Dermis blood vessel endothelial cell (primary cell): ENCODE measurements at places on chromosomes 6 and 20. TPM values are rescaled to one million over a fixed set of nuclear protein-coding genes. Genes with fewer than 3 reads are reported as not detected.
A peak's percentile ranks its signal among the peaks of the same experiment; 100 is the strongest.

TFAP2D gene
- not detected in 2 replicates for total RNA-seq

DNA sequence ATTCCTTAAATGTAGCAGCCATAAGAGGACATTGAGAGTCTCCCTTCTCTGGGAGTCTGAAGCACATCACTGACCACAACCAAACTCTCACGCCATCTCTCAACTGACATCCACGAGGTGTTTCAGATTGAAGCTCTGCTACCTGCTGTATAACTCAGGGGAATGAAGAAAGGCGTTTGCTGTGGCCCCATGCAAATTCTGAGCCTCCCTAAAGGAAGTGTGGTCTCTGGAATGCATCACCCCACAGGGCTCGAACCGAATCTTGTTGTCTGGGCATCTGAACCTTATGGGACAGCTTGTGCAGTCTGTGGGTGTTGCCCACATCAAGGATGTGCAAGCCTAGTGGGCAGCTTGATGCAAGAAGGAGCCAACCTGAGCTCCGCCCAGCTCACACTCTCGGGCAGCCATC, 10.9 kb downstream of the PMEPA1 start:
- DNase-seq = no peak

GRCh38 chr6:112842330-112842685, 495.2 kb downstream of the RFPL4B start:
- DNase-seq = peak; percentile 52

DNA sequence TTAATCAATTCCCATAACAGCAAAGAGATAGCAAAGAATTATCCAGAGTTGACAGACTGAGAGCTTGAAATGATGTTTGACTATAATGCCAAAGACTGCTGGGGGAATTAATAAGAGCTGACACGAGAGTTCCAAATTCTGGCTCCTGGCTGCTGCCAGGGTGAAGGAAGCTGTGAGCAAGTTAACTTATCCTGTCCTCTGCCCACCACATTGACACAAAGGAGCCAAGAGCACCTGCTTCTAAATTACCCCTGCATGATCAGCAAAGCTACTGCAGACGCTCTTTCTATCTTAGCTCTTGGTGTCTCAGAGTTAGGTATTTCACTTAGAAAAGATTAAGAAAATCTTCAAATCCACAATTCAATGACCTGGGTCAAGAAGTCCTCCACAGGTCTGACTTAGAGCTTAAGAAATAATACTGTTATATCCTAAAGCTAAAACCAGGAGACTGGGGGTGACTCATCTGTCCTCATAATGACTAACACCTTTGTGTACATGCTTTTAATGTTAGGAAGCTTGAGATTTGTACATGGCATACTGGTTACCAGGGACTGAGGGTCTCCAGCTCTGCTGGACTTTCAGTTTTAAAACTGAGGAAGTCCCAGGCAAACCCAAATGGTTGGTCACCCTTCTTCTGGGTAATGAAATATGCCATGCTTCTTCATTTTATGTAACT, 13.2 kb upstream of the FRK start:
- DNase-seq = no peak

- DNase-seq = no peak
Observed at GRCh38 chr6:42914546-42914945, 1.3 kb upstream of the PTCRA start.
